ENCODE measurements at places on chromosomes 13 and 19. TPM values are rescaled to one million over a fixed set of nuclear protein-coding genes. Genes with fewer than 3 reads are reported as not detected.

DNA sequence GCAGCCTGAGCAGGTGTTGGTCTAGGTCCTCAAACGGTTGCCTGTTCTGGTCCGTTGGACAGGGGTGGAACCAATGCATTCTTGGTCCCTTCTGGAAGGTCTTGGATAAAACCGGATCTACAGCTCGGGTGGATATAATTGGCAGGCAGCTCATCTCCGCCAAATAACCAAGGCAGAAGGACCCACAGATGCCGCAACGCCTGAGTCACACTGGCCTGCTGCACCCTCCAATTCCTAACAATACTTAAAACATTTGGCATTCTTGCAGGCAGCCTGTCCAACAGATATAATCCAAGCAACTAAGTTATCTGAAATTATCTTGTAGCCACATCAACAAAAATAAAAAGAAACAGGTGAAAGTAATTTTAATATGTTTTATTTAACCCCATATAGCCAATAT is 59.0 kb upstream of the FGF14 start:
- H3K36me3 ChIP-seq, result no peaks in the 10 kb centered on the region
- H3K4me1 ChIP-seq, result peaks cover 5% of the 10 kb centered on the region
- H3K4me3 ChIP-seq, result no peak overlapping the region
- H3K27me3 ChIP-seq, result peaks cover 6% of the 10 kb centered on the region

Gene OR7D2
- not detected for total RNA-seq

Gene OR7G1
- total RNA-seq, result not detected

DNA sequence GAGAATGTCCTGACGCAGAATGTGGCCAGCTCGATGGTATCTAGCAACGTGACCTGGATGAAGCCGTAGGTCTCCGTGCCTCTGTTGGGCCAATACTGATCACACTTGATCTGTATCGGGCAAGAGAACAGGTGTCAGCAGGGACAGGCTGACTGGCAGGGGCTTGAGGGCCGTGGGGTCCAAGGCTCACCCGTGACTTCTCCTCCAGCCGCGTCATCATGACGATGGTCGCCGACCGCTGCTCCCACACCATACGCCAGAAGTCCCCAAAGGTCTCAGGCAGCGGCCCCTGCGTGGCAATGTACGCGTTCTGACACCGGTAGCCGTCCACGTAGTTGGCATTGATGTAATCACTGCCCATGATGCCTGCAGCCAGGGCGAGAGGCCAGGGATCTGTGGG is 126.2 kb downstream of the PTPRS start:
- H3K36me3 ChIP-seq, result no peaks in the 10 kb centered on the region
- no peak overlapping the region for H3K4me3 ChIP-seq
- no peak overlapping the region for H3K27ac ChIP-seq
- H3K27me3 ChIP-seq, result no peaks in the 10 kb centered on the region
- no peak for DNase-seq
- H3K4me1 ChIP-seq, result peaks cover 2% of the 10 kb centered on the region

GRCh38 chr13:26585136-26585535 is 27.7 kb downstream of the WASF3 start:
- H3K4me3 ChIP-seq, result no peak overlapping the region
- no peaks in the 10 kb centered on the region for H3K4me1 ChIP-seq
- no peak overlapping the region for H3K27ac ChIP-seq
- no peaks in the 10 kb centered on the region for H3K36me3 ChIP-seq
- no peak for DNase-seq
- peaks cover 26% of the 10 kb centered on the region for H3K27me3 ChIP-seq

Gene CGB1
- total RNA-seq, result not detected

Gene CALR
- total RNA-seq, result 898 TPM

Gene ZNF471
- total RNA-seq, result 0.77 TPM

DNA sequence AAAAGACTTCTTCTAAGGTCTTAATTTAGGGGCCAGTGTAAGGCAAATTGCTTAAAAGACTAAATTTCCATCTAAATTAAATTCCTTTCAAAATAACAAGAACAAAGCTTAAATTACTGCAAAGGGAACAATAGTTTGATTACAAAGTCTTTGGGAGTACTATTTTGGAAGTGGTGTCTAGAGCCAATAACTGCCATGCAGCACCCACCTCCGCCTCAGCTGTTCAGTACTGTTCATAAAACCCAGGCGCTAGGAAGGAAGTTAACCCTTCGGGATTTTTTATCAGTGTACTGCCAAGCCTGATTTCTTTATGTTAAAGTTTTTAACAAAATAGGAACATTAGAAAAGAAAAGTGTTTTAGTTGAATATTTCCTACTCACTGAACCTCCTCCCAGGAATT is 210.1 kb downstream of the LIG4 start:
- H3K4me1 ChIP-seq, result no peaks in the 10 kb centered on the region
- H3K27ac ChIP-seq, result no peak overlapping the region
- H3K36me3 ChIP-seq, result no peaks in the 10 kb centered on the region

DNA sequence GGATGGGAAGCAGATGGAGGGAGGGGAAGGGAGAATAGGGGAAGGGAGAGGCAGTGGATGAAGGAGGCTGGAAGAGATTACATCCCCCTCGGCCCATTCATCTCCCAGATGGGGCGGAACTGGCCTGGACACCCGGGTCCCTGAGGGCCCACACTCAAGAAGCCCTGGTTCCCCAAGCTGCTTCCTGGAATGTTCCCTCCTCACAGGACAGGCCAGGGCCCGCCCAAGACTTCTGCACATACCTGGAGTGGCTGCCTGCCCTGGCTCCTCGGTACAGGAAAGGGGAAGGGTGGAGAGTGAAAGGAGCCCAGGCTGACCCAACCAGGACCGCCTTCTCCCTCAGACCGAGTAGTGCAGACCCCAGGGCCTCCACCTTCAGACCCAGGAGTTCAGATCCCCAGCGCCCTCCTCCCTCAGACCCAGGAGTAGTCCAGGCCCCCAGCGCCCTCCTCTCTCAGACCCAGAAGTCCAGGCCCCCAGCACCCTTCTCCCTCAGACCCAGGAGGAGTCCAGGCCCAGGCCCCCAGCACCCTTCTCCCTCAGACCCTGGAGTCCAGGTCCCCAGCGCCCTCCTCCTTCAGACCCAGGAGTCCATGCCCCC is 489 bp downstream of the NTF4 start:
- H3K27ac ChIP-seq, result no peak overlapping the region
- H3K36me3 ChIP-seq, result no peaks in the 10 kb centered on the region
- H3K4me3 ChIP-seq, result no peak overlapping the region
- DNase-seq, result no peak
- H3K27me3 ChIP-seq, result peaks cover 72% of the 10 kb centered on the region
